ENCODE measurements at places on chromosomes 2 and 18.

GRCh38 chr2:113251118-113251517 lies 27.6 kb downstream of the PAX8 start:
- DNase-seq, result peak; percentile 15

DNA sequence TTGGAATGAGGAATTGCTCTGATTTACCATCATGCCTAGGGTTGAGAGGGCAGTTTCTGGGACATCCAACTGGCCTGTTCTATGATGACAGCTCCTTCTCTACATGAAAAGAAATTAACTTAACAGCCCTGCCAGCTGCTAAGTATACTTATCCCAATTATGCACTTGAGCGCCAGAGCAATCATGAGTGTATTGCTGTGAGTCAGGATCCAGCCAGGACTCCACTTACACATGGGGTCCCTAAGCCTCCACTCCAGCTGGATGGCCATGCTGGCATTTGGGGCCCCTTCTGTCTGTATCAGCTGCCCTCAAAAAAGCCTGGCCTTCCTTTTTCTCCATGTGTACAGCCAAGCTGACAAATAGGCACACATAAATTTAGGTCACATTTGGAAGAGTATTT lies 481.9 kb downstream of the TMX3 start:
- DNase-seq, result no peak

DNA sequence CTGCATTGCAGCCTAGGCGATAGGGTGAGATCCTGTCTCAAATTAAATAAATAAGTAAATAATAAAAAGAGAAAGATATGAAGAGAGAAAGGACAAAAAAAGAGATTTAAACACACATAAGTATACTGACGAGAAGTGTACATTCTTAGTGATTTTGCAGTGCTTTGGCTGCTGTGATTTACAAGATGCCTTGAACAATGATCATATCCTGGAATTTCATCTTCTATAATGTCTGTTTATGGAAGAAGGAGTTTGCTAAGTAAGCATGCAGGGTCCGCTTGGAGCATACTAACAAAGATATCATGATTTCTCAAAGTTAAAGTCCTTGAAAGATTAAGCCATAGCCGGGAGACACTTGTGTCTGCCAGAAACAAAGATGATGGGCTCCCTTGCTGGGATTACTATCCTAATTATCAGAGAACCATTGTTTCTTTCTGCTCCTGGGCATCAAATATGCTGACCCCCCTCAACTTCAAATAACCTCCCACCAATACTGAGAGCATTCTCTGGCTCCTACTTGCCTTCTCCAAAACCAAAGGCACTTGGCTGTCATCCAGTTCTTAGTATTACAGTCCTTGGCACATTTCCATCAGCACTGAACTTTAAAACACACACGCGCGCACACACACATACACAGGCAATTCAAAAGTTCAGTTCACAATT lies 47.5 kb upstream of the STAM2 start:
- no peak for DNase-seq

GRCh38 chr18:6257950-6258349 lies 156.8 kb downstream of the L3MBTL4 start:
- DNase-seq, result no peak

DNA sequence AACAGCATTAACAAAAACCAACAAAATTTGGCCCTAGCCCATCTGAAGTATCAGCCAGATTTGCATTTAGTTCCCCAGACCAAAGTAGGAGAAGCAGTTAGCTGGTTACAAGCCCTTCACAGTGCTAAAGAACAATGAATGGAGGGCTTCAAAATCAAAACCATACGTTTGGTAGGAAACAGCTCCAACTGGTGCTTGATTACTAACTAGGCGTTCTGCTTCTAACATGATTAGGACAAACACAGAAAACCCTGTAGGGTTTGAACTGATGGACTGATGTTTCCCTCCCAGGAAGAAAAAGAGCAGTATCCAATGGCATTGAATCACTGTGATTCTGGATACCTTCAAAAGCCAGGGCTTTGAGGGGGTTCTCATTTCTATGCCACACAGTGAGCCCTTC lies 20.5 kb upstream of the STAT4 start:
- DNase-seq, result no peak

DNA sequence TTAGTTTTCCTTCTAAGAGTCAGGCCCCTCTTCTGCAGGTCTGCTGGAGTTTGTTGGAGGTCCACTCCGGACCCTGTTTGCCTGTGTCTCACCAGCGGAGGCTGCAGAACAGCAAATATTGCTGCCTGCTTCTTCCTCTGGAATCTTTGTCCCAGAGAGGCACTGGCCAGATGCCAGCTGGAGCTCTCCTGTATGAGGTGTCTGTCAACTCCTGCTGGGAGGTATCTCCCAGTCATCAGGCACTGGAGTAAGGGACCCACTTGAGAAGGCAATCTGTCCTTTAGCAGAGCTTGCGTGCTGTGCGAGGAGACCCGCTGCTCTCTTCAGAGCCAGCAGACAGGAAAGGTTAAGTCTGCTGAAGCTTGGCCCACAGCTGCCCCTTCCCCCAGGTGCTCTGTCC lies 4.8 kb downstream of the REG1B start:
- no peak for DNase-seq

GRCh38 chr2:181639686-181640085 lies 17.2 kb downstream of the CERKL start:
- DNase-seq, result no peak

GRCh38 chr18:62716619-62717168 lies 1.4 kb downstream of the PHLPP1 start:
- DNase-seq, result peak; percentile 39

GRCh38 chr18:68234131-68234530 lies 480.8 kb downstream of the TMX3 start:
- no peak for DNase-seq

Measured in activated CD4-positive, alpha-beta T cell treated with anti-CD3 and anti-CD28 coated beads for 48 hours (primary cell).